ENCODE measurements at places on chromosomes 5 and 9. TPM values are rescaled to one million over a fixed set of nuclear protein-coding genes. Genes with fewer than 3 reads are reported as not detected.

KCNV2 gene
- not detected for total RNA-seq

- no peak for DNase-seq
- H3K27me3 ChIP-seq = no peaks in the 10 kb centered on the region
- H3K27ac ChIP-seq = no peak overlapping the region
- H3K4me1 ChIP-seq = peaks cover 20% of the 10 kb centered on the region
- no peaks in the 10 kb centered on the region for H3K36me3 ChIP-seq
Observed at GRCh38 chr5:58255970-58256369, 203.9 kb downstream of the PLK2 start.

DNA sequence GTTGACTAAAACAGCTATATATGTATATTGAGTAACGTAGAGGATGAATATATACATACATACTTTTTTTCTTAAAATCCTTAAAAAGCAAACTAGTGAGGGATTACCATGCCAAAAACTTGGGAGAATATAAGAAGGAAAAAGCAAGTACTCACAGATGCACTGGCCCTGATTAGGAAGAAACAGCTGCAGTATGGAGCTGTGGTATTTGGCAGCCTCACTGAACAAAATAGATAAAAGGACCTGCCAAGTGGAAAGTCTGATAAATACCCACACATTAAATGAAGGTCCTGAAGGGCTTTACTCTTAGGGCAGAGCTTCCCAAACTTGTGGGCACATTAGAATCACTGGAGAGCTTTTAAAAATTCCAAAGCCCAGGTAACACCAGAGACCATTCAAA lies 80.6 kb downstream of the FEM1C start:
- peaks cover 32% of the 10 kb centered on the region for H3K4me1 ChIP-seq
- DNase-seq = no peak
- H3K36me3 ChIP-seq = no peaks in the 10 kb centered on the region
- no peaks in the 10 kb centered on the region for H3K27me3 ChIP-seq

GRCh38 chr5:62783374-62784057 lies 204.9 kb downstream of the LRRC70 start:
- H3K27ac ChIP-seq = no peak overlapping the region
- no peak for DNase-seq
- H3K4me1 ChIP-seq = no peaks in the 10 kb centered on the region
- H3K36me3 ChIP-seq = no peaks in the 10 kb centered on the region
- H3K4me3 ChIP-seq = no peak overlapping the region
- no peaks in the 10 kb centered on the region for H3K27me3 ChIP-seq

FAM221B gene
- not detected for total RNA-seq

MYORG gene
- total RNA-seq = 7.0 TPM

GRCh38 chr5:148913985-148914431 lies 87.6 kb downstream of the ADRB2 start:
- H3K27ac ChIP-seq = peak overlapping the region; percentile 96
- peak; percentile 62 for DNase-seq
- H3K4me3 ChIP-seq = no peak overlapping the region
- H3K36me3 ChIP-seq = no peaks in the 10 kb centered on the region
- peaks cover 49% of the 10 kb centered on the region for H3K4me1 ChIP-seq

CLIC3 gene
- total RNA-seq = not detected

- H3K36me3 ChIP-seq = no peaks in the 10 kb centered on the region
- no peak overlapping the region for H3K27ac ChIP-seq
- no peak overlapping the region for H3K4me3 ChIP-seq
- H3K27me3 ChIP-seq = peaks cover 2% of the 10 kb centered on the region
- no peaks in the 10 kb centered on the region for H3K4me1 ChIP-seq
- no peak for DNase-seq
Observed at GRCh38 chr5:77546-77945, 14.4 kb upstream of the PLEKHG4B start.

DNA sequence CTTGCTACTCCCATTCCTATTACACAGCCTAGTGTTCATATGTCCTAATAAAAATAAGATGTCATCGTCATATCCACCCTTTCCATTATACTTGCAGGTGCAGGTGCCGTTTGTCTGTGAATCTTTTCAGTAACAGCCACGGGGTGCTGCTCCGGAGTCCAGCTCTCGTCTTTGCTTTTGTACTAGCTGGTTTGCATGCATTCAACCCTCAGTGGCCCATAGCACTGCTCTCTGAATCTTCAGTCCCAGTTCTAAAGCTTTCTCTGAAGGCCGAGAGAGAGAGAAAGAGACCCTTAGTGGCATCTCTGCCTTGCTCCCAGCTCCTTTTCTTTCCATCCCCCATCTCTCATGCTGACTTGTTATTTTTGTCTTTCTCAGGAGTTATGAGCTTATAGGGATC lies 468.5 kb downstream of the TMEM232 start:
- no peaks in the 10 kb centered on the region for H3K36me3 ChIP-seq
- no peaks in the 10 kb centered on the region for H3K4me1 ChIP-seq
- H3K27ac ChIP-seq = no peak overlapping the region

- no peak overlapping the region for H3K4me3 ChIP-seq
- H3K4me1 ChIP-seq = peaks cover 10% of the 10 kb centered on the region
- no peaks in the 10 kb centered on the region for H3K27me3 ChIP-seq
- no peaks in the 10 kb centered on the region for H3K36me3 ChIP-seq
Observed at GRCh38 chr9:93117924-93118862, 15.9 kb downstream of the NINJ1 start.

DNA sequence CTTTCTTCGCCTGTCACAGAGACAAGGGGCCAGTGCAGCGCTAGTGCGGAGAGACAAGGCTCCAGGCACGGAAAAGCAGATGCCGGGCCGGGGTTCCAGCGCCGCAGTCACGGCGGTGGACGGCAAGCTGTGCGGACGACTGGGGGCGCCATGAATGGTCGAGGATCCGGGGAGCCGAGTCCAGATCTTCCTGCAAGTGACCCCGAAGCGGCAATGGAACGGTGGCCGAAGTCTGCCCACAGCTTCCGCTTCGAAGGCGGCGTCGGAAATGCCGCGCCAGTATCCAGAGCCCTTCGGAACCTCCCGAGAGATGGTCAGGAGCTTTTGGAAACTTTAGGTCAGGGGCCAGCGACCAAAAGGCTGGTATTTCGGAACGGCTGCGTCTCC lies 601 bp upstream of the FAF2 start:
- peak overlapping the region; percentile 68 for H3K4me3 ChIP-seq
- DNase-seq = no peak
- H3K27me3 ChIP-seq = no peaks in the 10 kb centered on the region
- no peaks in the 10 kb centered on the region for H3K36me3 ChIP-seq

ZNF658 gene
- total RNA-seq = 2.9 TPM

GRCh38 chr9:20504930-20505329 lies 117.4 kb downstream of the MLLT3 start:
- no peak overlapping the region for H3K27ac ChIP-seq
- no peak overlapping the region for H3K4me3 ChIP-seq
- no peaks in the 10 kb centered on the region for H3K36me3 ChIP-seq
- DNase-seq = no peak
- no peaks in the 10 kb centered on the region for H3K27me3 ChIP-seq

- no peak overlapping the region for H3K27ac ChIP-seq
- no peaks in the 10 kb centered on the region for H3K36me3 ChIP-seq
- H3K4me3 ChIP-seq = peak overlapping the region; percentile 25
- H3K4me1 ChIP-seq = peaks cover 35% of the 10 kb centered on the region
Observed at GRCh38 chr5:83472508-83473345, 1.2 kb downstream of the VCAN start.
